GM13977 (cell line): ENCODE measurements at places on chromosomes 3 and 15.

DNA sequence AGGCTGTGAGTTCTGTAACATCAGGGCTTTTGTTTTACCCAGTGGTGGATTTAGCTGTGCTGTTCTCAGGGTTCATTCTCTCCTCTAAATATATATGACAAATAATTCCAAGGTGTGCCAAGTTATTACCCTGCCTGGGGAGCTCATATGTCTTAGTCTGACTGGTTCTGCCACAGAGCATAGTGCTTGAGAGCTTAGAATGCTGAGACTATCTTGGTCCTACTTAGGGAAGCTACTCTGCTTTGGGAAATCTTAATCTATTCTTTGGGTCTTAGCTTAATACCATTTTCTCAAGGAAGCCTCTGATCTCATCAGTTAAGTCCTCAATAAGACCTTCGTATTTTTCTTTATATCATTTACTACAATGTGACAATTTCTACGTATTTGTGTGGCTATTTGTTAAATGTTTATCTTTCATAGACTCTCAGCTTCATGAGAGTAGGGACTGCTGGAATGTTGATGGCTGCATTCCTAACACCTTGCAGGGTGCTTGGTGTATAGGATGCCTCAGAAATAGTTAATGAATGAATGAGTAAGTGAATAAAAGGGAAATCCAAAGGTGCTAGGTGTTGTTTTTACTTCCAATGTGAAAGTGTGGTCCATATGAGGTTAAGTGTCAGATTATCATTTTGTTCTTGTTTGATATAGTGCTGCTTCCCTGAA, 1.8 kb downstream of the OTOL1 start:
- no peak for DNase-seq

DNA sequence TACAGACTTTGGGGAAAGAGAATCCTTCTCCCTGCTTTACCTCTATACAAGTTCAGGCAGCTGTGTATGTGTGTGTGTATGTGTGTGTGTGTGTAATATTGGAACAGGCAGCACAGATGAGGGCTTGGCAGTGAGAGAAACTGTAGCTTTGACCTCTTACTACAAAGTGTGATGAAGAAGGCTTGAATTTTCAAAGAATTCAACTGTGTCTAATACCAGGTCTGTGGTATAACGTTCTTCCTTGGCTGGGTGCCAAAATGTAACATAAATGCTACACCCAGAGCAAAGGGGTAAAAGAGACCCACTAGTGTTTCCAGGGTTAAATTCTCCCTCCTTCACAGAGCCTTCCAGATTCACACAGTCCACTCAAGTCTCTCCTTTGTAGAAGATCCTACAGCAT, 51.1 kb downstream of the CHST2 start:
- DNase-seq: no peak

DNA sequence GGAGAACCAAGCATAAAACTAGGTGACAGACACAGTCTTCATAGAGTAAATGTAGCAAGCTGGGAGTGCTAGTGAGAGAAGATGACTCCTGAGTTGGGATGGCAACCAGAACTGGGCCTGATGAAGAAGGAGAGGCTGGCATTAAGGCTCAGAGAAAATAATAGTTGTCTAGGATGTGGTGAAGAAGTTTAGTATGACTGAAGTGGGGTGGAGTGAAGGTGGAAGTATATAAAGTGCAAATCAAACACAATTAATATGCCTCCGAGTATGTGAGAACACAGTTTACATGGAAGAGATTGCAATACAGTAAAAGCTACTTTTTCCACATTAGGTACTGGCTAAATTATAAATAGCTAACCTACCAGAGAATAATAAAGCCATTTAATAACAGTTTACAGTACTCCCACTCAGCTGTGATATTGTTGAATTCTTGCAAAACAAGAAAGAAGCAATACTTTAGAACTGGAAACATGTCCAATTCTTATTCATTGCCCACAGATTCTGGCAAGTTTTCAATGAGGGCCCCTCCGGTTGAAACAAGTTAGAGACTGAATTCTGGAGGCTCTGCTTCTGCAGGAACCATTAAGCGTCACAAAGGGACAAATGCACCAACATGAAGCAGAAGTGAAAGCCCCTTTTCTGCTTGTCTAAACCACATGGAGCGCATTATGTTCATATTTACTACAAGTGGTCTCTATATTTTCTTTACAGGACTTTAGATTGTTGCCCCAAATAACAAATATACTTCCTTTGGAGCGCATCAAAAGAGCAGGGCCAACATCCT, 243.7 kb downstream of the SLC9A9 start:
- no peak for DNase-seq

DNA sequence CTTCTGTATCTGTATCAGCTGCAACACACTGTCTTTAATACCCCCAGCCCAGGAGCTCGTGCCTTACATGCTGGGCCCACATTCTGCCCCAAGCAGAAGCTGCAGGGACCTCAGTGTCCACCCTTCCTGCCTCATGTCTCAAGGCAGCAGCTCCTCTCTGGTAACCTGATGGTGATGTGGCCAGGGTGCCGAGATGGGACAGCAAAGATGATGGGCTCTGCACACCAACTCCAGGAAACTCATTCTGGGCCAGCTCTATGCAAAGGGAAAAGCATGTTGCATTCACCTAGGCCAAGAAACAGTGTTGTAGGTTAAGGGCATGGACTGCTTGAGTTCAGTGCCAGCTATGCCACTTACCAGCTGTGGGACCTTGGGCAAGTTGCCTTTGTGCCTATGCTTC, 79.5 kb upstream of the PRR23C start:
- no peak for DNase-seq
